ENCODE measurements at places on chromosomes 11 and 22. TPM values are rescaled to one million over a fixed set of nuclear protein-coding genes. Genes with fewer than 3 reads are reported as not detected.
A peak's percentile ranks its signal among the peaks of the same experiment; 100 is the strongest.

DNA sequence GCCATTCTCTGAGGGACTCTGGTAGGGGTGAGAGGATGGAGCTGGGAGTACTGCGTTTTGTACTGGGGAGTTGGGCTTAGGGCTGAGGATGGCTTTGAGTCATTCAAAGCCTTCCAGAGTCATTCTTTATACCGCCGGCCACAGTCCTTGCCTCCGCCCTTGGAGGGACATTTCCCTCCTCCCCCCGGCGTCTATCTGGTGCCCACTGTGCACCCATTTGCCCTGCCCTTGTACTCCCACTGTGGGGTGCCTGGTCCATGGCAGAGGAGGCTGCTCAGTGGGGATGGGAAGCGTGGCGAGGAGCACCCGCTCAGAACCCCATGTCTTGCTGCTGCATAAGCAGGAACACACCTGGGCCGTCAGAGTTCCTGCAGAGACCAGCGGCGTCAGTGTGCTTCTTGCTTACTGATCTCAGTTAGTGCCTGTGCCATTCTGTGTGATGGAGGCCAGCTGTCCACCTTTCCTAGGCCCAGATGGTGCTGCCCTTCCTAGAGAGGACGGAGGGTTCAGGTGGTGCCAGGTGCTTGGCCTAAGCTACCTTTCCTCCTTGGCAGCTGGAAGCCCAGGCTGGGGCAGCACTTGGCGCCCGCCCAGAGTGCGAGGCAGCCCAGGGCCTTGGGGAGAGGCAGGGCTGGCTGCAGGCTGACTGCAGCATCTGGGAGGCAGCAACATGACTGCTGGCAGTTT is 23.3 kb upstream of the TMEM191C start:
- no peak for DNase-seq

DNA sequence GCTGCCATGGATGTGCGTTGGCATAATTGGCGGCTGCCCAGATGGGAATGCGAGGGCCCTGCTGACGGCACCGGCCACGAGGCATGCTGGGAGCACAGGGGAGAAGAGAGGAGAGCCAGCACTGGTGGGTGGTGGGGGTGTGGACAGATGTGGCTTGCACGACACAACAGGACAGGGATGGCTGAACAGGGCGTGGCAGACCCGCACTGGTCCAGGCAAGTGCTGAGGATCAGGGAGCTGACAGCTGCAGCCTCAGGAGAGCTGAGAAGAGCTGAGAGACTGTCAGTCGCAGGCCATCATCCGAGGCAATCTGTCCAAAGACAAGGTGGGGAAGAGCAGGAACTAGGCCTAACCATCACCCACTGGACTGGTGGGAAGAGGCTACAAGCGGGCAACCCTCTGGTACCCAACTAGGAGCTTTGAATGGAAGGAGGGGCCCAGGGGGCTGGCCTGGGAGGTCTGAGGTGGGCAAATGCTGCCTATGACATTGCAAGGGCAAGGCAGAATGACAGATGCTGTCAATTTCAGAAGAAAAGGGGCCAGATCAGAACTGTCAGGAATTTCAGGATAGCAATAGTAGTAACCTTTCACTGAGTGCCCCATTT is 2.4 kb downstream of the GNB1L start:
- DNase-seq, result no peak

DNA sequence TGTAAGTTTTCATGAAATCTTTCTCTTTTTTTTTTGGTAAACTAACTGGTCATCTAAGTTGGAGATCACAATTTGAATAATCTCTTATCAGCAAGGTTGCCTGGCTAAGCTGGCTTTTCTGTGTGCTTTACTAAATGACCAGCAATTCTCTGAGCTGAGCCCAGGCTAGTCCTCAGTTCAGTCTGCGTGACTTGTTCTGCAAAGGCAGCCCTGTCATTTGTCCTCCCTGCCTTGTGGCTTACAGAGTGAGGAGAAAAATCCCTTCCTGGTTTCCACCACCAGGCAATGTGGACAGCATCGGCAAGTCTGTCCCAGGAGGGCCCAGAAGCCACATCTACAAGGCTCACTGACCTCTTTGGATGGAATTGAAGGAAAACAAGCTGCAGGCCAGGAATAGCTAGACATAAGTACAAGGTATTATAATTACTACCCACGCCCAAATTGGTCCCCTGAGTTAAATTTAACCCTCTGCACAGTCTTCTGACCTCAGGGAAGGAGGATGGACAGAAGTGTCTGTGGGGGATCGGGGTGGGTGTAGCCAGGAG is 108.6 kb downstream of the SCN3B start:
- no peak for DNase-seq

DNA sequence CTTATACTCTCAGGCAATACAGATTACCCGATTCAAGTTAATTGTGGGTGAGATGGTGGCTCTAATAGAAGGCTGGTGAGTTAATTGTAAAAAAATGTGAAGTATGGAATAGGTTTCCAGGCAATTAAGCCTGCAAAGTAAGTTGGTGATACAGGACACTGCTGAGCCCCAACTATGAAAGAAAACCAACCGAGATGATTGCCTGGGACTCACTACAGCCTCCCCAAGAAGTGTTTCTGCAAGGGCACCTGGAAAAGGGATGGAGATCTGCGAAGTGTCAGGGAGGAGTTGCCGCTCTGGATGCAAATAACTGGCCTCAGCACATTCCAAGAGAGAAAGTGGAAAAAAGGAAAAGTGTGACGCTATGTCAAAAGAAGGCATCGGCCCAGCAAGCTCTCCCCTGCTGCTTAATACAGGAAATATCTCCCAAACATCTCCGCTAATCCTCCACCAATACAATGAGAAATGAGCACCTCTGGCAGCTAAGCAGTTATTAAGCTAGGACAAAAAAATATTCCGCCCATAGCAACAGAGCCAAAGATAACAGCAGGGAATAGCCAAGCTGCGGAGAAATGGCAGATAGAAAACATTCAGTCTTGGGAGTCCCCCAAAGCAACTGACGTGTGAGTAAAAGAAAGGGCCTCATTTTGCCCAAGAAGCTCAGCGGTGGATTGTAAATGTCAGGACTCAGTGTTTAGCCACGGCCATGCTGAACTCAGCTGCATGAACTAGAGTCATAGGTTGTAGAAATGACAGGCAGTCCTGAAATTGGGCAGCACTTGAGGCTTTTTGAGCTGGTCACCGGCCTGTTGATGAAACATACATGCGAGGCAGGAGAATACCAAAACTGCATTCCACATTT is 133.7 kb downstream of the SNX19 start:
- DNase-seq, result peak; percentile 52

DNA sequence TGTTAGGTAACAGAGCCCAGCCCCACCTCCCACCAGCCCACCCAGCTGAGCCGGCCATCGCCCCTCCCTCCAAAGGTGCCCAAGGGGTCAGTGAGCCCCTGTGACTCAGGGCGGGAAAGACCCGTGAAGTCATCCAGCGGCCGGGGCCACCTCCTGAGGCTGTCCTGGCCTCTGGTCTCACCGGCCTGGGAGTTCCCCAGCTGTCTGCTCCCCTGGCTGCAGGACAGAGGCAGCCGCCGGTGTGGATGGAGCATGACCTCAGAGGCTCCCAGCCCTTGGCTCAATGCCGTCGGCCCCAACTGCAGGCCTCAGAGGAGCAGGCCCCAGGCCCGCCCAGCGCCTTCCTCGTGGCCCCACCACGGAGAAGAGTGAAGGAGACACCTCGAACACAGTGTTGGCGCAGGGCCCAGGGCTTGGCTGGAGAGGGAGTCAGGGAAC is 28.7 kb downstream of the RPL3 start:
- peak; percentile 71 for DNase-seq

- no peak for DNase-seq
Measured at GRCh38 chr11:61793083-61793828, 545 bp downstream of the FEN1 start.

GRCh38 chr11:68686486-68686885 is 2.1 kb downstream of the GAL start:
- DNase-seq, result no peak

DNA sequence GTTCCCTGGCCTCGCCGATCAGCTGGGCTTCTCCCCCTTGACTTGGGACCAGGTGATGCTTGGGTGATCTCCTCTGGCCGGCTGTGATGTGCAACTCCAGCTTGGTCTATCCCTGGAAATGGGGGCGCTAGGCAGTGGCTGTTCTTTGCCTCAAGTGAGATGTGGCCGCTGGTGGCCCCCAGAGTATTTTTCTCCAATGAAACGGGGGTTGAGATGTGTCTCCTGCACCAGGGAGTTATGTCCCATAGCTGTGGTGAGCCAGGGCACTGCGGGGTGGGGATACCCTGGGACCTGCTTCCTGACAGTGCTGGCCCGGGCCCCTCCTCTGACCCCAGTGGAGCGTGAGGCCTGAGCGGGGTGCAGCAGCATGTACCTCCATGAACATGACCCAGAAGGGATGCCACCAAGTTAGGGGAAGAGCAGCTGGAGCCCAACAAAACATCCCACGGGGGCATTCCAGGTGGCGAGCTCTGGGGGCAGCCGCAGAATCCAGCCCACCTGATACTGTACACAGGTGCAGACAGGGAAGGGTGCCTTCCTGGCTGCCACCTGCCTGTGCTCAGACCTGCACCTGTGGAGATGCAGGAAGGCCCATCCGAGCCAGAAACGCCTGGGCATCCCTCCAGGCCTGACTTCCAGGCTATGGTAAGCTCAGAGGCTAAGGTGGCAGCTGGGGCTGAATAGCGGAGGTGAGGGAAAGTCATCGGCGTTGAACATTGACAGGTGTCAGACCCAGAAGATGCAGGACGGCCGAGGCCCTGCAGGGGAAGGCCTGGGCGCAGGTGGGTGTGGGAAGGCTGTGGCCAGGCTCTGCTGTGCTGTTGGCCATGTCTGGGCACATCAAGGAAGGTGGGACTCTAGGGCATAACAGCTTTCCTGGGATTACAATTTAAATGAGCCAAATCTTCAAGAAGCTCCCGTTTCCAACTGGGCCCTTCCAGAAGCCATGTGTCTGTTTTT is 97.3 kb downstream of the CTTN start:
- no peak for DNase-seq

TRIM48 gene
- not detected for total RNA-seq

DNA sequence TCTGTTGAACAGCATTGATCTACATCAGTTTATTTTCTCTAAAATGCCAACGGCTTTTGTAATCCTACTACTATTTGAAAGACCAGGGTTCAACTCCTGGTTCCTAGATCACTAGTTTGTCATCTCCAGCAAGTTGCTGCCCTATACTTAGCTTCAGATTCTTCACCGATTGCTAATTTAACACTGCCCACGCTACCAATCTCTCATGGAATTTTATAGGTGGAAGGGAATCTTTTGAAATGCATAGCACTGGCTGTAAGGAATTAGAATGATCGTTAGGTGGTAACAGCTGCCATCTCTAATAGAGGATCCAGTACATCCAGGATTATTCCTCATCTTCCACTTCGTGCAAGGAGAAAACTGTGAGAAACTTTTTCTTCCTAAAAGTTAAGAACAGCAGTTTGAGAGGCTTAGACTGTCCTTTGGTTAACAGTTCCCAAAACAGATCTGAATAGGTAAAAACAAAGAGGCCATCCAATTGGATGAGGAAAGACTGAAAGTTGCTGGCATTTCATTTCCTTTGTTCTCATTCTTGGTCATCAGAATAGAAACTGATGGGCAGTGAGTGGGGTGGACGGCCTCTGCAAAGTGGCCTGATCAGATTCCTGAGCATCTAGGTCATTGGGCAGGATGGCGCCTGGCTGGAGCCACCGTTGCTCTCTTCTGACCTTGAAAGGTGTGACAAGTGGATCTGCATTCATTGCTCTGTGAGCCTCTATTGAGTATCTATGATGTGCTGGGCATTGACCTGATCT is 236.3 kb upstream of the SORL1-AS1 start:
- DNase-seq, result no peak

DNA sequence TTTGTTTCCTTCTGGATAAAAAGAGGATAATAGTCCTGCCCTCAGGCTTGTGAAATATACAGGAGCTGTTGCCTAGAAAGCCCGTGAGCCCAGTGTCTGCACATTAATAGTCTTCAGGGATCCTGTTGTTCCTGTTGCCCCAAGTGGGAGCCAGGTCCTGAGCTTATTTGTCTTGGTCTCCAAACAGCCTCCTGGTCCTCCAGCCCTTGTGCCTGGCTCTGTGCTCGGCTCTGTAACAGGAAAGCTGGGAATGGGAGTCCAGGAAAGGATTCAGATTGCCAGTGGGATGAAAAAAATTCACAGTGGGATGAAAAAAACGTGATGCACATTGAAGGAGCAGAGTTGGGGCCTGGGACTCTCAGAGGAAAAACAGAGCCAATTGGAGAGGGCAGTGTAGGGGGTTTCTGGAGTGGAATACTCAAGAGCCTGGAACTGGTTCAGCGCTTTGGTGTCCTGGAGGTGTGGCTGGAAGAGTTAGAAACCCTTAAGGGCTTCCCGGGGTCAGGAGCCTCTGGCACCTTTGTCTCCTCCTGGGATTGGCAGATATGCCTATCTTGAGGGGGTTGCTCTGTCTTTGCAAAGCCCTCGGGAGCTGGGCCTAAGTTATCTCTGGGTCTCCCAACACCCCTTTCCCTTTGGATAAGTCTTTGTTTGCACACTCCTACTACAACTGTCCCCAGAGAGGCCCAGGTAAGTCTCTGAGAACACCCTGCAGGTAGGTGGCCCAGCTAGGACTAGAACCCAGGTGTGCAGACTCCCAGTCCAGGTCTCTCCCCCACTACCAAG is 2.3 kb upstream of the INPPL1 start:
- DNase-seq, result no peak

OR52K1 gene
- total RNA-seq, result not detected

DNA sequence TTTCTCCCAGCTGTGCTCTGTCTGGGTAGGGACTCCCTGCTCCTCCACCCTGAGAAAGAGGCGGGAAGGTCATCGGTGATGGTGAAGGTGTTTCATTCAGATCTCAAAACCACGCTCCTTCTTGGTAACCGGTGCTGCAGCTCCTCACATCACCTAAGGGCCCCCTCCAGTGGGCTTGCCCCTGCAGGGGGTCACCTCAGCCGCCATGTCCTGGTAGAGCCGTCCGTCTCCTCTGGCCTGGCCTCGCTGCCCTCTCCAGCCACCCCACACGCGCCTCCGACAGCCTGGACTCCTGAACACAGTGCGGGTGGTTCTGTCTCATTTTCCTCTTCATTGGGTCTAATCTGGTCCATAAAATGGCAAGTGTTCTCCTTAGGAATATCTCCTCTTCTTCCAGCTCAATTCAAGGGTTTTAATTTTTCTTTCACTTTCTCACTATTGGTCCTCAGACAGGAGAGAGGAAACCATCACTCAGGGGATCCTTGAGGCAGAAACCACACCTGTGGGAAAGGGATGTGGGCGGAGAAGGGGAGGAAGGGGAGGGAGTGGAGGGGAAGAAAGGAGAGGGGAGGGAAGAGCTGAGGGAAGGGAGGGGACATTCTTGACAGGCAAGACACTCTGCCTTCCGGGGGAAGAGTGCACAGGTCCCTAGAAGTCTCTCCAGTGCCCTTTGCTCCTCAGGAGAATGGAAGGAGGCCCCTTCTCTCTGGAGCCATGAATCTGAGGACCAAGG is 1338.4 kb downstream of the TBC1D22A start:
- no peak for DNase-seq

DNA sequence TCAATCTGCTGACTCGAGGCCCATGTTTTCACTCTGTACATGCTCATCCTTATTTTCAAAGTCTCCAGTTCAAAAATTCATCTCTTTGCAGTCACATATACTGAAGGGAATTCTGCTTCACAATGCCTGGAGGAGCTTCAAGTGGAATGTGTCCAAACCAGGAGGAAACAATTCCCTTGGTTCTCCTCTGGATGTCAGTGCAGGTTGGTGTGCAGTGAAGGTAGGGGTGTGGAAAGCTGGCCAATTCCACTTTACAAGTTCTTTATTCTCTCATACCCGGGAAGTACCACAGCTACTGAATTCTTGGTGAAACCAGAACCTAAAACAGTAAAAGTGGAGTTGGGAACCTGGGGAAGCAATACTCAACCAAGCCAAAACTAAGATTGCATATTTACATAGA is 57.3 kb downstream of the BDNF start:
- DNase-seq, result no peak
